ENCODE measurements at places on chromosomes 16 and 17. TPM values are rescaled to one million over a fixed set of nuclear protein-coding genes. Genes with fewer than 3 reads are reported as not detected.

The CFAP52 gene
- not detected for total RNA-seq

The KAT7 gene
- 307 TPM for total RNA-seq

The FKBP10 gene
- 167 TPM for total RNA-seq

The SLFN13 gene
- total RNA-seq, result 9.1 TPM

The NSRP1 gene
- total RNA-seq, result 20.2 TPM

The KAT8 gene
- 49.7 TPM for total RNA-seq

The CHTF18 gene
- 56.8 TPM for total RNA-seq

The TPSG1 gene
- not detected for total RNA-seq

The FA2H gene
- total RNA-seq, result not detected

The CASKIN2 gene
- 47.8 TPM for total RNA-seq

The SLC22A31 gene
- 0.54 TPM for total RNA-seq

The C16orf92 gene
- total RNA-seq, result not detected

The NPIPB9 gene
- total RNA-seq, result 1.2 TPM

The SCNN1B gene
- not detected for total RNA-seq

DNA sequence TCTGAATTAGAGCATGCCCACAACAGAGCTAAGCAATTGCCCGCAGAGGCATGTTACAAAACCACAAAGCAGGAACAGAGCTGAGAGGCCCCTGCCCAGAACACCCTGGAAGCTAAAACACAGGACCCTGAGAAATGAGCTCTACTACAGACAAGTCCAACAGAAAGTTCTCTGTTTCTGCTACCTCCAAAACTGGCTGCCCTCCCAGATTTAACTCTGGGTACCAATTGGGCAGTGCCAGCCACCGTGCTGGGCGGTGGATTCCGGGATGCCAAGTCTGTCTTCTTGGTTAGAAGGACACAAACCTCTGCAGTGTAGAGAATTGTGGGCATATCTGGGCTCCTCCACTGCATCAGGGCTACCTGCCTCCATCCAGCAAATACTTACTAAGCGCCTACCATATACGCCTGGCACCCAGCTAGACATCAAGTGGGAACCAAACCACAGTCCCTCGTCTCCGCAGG lies 1.0 kb downstream of the CMTM4 start:
- peak overlapping the region; percentile 90 for H3K4me3 ChIP-seq
- H3K27me3 ChIP-seq, result peaks cover 3% of the 10 kb centered on the region
- peaks cover 5% of the 10 kb centered on the region for H3K4me1 ChIP-seq
- no peaks in the 10 kb centered on the region for H3K36me3 ChIP-seq
- no peak for DNase-seq
- no peak overlapping the region for H3K27ac ChIP-seq

GRCh38 chr16:68367030-68367429 lies 56.2 kb downstream of the PRMT7 start:
- peaks cover 2% of the 10 kb centered on the region for H3K4me1 ChIP-seq
- H3K36me3 ChIP-seq, result no peaks in the 10 kb centered on the region

- H3K4me1 ChIP-seq, result peaks cover 32% of the 10 kb centered on the region
- H3K27me3 ChIP-seq, result peaks cover 3% of the 10 kb centered on the region
- peaks cover 3% of the 10 kb centered on the region for H3K36me3 ChIP-seq
Measured at GRCh38 chr17:65698381-65699061, 137.1 kb upstream of the AXIN2 start.

GRCh38 chr16:50667497-50668367 lies 13.4 kb downstream of the SNX20 start:
- H3K27ac ChIP-seq, result peak overlapping the region; percentile 7
- DNase-seq, result no peak
- peaks cover 15% of the 10 kb centered on the region for H3K4me1 ChIP-seq
- peaks cover 12% of the 10 kb centered on the region for H3K27me3 ChIP-seq

- H3K4me3 ChIP-seq, result no peak overlapping the region
- H3K36me3 ChIP-seq, result peaks cover 4% of the 10 kb centered on the region
Measured at GRCh38 chr16:84243732-84244131, 3.9 kb upstream of the KCNG4 start.

GRCh38 chr17:8599351-8600011 lies 31.0 kb downstream of the MYH10 start:
- DNase-seq, result no peak
- H3K4me3 ChIP-seq, result no peak overlapping the region
- H3K36me3 ChIP-seq, result peaks cover 13% of the 10 kb centered on the region

DNA sequence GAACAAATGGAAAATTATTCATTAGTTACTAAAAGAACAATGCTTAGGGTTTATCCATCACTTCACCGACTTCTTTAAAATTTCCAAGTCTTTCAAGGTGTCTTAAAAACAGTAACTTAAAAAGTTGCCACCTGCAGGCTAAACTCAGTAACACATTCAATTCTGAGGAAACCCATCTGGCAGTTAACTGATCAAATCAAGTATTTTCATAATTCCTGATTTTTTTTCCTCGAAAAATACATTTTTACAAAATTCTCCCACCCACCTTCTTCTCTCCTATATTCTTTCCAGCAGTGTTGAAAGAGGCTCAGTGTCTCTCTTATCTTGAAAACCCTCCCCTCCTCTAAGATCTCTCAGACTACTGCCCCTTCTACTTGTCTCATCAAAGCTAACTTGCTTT lies 29.9 kb downstream of the PARN start:
- no peak for DNase-seq
- no peak overlapping the region for H3K4me3 ChIP-seq
- H3K27ac ChIP-seq, result no peak overlapping the region
- H3K27me3 ChIP-seq, result peaks cover 2% of the 10 kb centered on the region
- no peaks in the 10 kb centered on the region for H3K4me1 ChIP-seq

GRCh38 chr17:71430281-71430680 lies 690.5 kb upstream of the SOX9 start:
- no peak for DNase-seq
- H3K36me3 ChIP-seq, result no peaks in the 10 kb centered on the region
- no peaks in the 10 kb centered on the region for H3K27me3 ChIP-seq
- H3K27ac ChIP-seq, result no peak overlapping the region
- H3K4me3 ChIP-seq, result no peak overlapping the region

GRCh38 chr16:87448866-87449265 lies 44.0 kb downstream of the ZCCHC14 start:
- no peak overlapping the region for H3K4me3 ChIP-seq
- DNase-seq, result no peak
- peaks cover 37% of the 10 kb centered on the region for H3K36me3 ChIP-seq
- H3K27ac ChIP-seq, result no peak overlapping the region
- H3K27me3 ChIP-seq, result peaks cover 3% of the 10 kb centered on the region

- DNase-seq, result no peak
- H3K27ac ChIP-seq, result no peak overlapping the region
- peaks cover 28% of the 10 kb centered on the region for H3K36me3 ChIP-seq
- H3K4me3 ChIP-seq, result no peak overlapping the region
- H3K4me1 ChIP-seq, result peaks cover 12% of the 10 kb centered on the region
Measured at GRCh38 chr16:53071748-53072301, 17.0 kb downstream of the CHD9 start.

DNA sequence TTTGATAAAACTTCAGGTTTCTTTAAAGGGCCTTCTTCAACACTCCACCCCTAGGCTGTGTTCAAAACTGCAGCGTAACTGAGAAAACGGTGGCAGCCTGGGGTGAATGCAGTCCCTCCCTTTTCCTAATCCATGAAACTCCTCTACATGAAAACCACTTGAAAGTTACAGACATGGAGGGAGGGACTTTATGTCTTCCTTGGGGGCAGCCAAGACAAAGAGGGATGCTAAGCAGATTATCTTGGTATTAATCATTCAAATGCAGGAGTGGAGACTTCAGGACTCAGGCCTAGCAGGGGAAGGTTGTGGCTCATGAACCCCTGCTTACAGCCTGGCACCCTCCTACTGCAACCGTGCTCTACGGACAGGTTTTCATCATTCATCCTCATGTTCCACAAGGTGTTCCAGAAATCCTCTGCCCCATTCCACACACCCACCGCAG lies 46.8 kb downstream of the RNF112 start:
- no peak for DNase-seq
- H3K4me1 ChIP-seq, result peaks cover 19% of the 10 kb centered on the region
- no peaks in the 10 kb centered on the region for H3K36me3 ChIP-seq
- no peak overlapping the region for H3K4me3 ChIP-seq
- peaks cover 7% of the 10 kb centered on the region for H3K27me3 ChIP-seq

GRCh38 chr17:76614912-76615617 lies 28.5 kb downstream of the ST6GALNAC1 start:
- no peak for DNase-seq
- H3K4me3 ChIP-seq, result no peak overlapping the region

DNA sequence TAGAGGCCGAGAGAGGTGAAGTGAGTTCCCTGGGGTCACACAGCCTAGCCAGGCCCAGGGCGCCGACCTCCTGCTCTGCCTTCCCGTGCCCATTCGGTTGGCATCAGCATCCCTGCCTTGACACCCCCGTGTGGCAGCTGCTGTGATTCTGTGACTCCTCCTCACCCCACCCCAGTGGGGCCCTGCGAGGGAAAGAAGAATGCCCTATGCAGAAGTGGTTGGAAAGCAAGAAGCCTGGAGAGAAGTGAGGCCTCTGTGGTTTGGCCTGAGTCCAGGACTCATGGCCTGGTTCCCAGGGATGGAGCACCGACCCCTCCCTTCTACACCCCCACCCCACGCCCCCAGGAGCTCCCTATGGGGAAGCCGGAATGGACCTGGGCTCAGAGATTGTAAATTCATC lies 296.2 kb downstream of the SEC14L1 start:
- no peak overlapping the region for H3K27ac ChIP-seq
- peaks cover 70% of the 10 kb centered on the region for H3K4me1 ChIP-seq
- no peak for DNase-seq
- peaks cover 31% of the 10 kb centered on the region for H3K27me3 ChIP-seq
- peaks cover 4% of the 10 kb centered on the region for H3K36me3 ChIP-seq

- DNase-seq, result peak; percentile 75
- peak within 1 kb of the TSS; percentile 59 for H3K4me3 ChIP-seq
- no peaks in the 10 kb centered on the region for H3K4me1 ChIP-seq
- H3K27ac ChIP-seq, result no peak within 1 kb of the TSS
- H3K27me3 ChIP-seq, result peaks cover 7% of the 10 kb centered on the region
Measured at GRCh38 chr16:3654249-3654991, at the start of gene DNASE1. Gene DNASE1 (plus strand): TSS chr16:3654691. CDS start chr16:3655374, 683 bp downstream.

DNA sequence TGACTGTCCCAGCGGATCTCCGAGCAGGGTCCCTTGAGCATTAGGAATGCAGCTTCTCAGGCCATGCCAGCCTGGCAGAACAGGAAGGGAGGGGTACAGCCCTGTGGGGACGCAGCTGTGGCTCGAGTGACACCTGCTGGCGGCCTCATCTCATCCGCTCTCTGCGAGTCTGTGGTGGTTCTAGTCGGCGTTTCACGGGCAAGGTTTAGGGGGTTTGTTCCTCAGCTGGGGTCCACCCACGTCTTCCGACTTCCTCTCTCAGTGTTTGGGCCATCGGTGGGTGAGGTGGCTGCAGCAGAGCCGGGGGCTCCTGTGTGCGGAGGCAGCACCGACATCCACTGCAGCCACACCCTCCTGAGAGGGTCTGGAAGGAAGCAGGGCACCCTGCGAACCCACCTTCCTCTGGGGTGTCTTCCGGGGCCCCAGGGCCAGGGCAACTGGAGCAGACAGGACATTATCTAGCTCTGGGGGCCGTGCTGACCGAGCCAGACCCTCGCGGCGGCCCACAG lies 33.3 kb downstream of the JPH3 start:
- no peak overlapping the region for H3K27ac ChIP-seq
- H3K36me3 ChIP-seq, result peaks cover 8% of the 10 kb centered on the region
- peak; percentile 42 for DNase-seq
- no peaks in the 10 kb centered on the region for H3K4me1 ChIP-seq
- no peak overlapping the region for H3K4me3 ChIP-seq
- H3K27me3 ChIP-seq, result peaks cover 6% of the 10 kb centered on the region

DNA sequence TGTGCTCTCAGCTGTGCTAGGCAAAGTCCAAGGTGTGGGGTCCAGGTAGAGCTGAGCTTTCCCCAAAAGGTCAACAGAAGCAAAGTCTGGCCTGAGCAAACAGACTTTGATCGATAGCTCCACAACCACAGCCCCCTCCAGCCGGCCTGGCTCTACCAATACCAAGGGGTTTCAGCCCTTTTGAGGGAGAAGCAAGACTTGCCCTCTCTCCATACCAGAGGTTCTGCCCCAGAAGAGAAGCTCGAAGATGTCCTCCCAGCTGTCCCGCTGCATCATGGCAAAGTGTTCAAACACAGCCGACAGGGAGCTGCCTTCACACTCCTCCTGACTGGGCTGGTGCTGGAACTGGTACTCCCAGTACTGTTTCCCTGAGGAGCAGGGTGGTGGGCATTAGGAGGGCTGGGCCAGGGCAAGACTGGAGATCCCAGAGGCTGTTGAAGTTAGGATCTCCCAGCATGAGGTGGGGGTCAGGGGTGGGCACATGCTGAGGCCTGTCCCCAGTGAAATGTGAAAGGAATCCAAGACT lies 1.7 kb downstream of the VTN start:
- DNase-seq, result no peak
- peaks cover 10% of the 10 kb centered on the region for H3K27me3 ChIP-seq
- peaks cover 3% of the 10 kb centered on the region for H3K36me3 ChIP-seq
- H3K4me1 ChIP-seq, result peaks cover 6% of the 10 kb centered on the region
- no peak overlapping the region for H3K27ac ChIP-seq

- DNase-seq, result no peak
- no peaks in the 10 kb centered on the region for H3K36me3 ChIP-seq
- H3K27me3 ChIP-seq, result peaks cover 2% of the 10 kb centered on the region
Measured at GRCh38 chr16:6153901-6154300, 1056.3 kb upstream of the EEF2KMT start.

- H3K36me3 ChIP-seq, result no peaks in the 10 kb centered on the region
- H3K4me1 ChIP-seq, result peaks cover 10% of the 10 kb centered on the region
- no peak for DNase-seq
- no peak overlapping the region for H3K4me3 ChIP-seq
- no peaks in the 10 kb centered on the region for H3K27me3 ChIP-seq
Measured at GRCh38 chr16:11990702-11991390, 14.3 kb downstream of the SNX29 start.

DNA sequence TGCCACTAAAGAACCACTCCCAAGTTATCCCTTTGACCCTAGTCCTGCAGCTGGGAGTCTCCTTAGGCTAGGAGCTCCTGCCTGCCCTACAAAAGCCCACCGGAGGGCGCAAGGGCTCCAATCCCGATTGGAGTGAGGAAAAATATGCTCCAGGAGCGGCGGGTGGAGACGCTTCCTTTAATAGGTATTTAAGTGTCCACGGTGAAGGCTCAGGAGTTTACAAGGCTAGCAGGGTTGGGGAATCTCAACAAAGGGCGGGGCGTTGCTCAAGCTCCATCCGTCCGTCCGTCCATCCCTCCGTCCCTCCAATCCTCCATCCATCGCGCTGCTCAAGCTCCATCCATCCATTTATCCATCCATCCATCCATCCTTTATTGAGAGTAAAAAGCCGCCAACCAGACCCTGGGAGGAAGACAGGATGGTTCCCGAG lies 556 bp upstream of the SPNS1 start:
- peak; percentile 76 for DNase-seq
- H3K36me3 ChIP-seq, result peaks cover 11% of the 10 kb centered on the region
- peaks cover 6% of the 10 kb centered on the region for H3K27me3 ChIP-seq
- H3K27ac ChIP-seq, result peak overlapping the region; percentile 93
- peaks cover 8% of the 10 kb centered on the region for H3K4me1 ChIP-seq

GRCh38 chr17:77873500-77874302 lies 84.8 kb upstream of the TNRC6C start:
- H3K4me1 ChIP-seq, result no peaks in the 10 kb centered on the region
- H3K4me3 ChIP-seq, result no peak overlapping the region
- no peak for DNase-seq
- peaks cover 8% of the 10 kb centered on the region for H3K27me3 ChIP-seq
- H3K36me3 ChIP-seq, result peaks cover 8% of the 10 kb centered on the region

GRCh38 chr16:68792465-68793324 lies 50.6 kb upstream of the TANGO6 start:
- H3K4me3 ChIP-seq, result no peak overlapping the region
- no peaks in the 10 kb centered on the region for H3K36me3 ChIP-seq
- no peaks in the 10 kb centered on the region for H3K27me3 ChIP-seq
- DNase-seq, result no peak

All from endothelial cell (in vitro differentiated cells).